ENCODE measurements at places on chromosomes 5 and 9.

GRCh38 chr5:124210111-124210910, 536.1 kb downstream of the ZNF608 start:
- DNase-seq: no peak

- DNase-seq: no peak
Observed at GRCh38 chr9:129695870-129696269, 30.4 kb downstream of the PRRX2 start.

GRCh38 chr9:93824386-93825294, 130.5 kb downstream of the BARX1 start:
- no peak for DNase-seq

GRCh38 chr9:76932757-76933156, 26.8 kb upstream of the PRUNE2 start:
- DNase-seq: no peak

- no peak for DNase-seq
Observed at GRCh38 chr5:32410630-32411029, 33.9 kb downstream of the ZFR start.

DNA sequence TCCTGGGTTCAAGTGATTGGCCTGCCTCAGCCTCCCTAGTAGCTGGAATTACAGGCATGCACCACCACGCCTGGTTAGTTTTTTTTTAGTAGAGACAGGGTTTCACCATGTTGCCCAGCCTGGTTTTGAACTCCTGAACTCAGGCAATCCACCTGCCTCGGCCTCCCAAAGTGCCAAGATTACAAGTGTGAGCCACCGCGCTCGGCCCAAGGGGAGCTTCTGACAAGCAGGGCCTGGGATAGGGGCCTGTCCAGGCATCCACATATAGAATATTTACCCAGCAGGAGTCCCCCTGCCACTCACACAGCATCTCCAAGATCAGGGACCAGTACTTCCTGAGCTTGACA, 10.1 kb downstream of the IRF1 start:
- DNase-seq: no peak

DNA sequence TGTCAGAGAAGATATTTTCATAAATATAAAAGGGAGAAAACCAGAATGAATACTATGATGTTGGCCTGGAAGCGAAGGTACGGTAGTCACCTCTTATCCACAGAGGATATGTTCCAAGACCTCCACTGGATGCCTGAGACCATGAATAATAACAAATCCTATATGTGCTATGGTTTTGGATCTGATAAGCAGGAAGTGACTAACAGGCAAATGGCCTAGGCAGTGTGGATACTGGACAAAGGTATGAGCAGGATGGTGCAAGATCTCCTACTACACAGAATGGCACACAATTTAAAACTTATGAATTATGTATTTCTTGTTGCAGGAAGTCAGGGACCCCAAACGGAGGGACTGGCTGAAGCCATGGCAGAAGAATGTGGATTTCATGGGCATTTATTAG, 48.2 kb downstream of the ADAMTS12 start:
- DNase-seq: no peak

DNA sequence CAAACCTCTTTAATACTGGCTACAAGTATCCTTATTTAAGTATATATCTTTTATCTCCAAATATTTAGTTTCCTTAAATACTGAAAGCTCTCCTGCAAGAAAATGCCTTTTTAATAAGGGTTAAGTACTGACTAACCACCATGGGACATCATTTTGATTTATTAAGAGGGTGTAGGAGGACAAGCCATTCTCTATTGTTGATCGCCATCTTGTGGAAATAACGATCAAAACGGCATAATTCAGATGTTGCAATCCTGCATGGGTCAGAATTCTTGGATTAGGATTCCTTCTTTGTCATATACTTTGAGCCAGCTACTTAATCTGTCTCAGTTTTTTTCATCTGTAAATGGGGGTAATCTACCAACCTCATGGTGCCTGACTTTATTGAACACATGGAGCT, 28.7 kb upstream of the C5orf46 start:
- DNase-seq: no peak

GRCh38 chr5:94698197-94698596, 79.7 kb downstream of the SLF1 start:
- DNase-seq: no peak

GRCh38 chr9:124808246-124808956, 31.5 kb downstream of the OLFML2A start:
- no peak for DNase-seq

DNA sequence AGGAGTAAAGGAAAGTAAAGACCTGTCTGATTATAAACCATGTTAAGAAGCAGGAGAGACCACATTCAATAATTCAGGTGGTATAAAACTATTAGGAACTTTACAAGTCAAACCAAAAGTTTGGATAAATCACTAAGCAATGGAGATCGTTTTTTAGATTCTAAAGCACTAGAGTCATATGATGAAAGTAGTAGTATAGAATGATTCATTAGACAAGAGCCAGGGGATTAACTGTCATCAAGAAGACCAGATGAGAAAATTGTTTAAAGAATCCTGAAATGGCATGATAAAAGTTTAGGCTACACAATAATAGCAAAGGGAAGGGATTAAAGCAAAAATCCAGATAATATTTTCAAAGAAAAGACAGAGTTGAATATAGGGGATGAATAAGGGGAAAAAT, 12.9 kb upstream of the CARNMT1 start:
- DNase-seq: no peak

DNA sequence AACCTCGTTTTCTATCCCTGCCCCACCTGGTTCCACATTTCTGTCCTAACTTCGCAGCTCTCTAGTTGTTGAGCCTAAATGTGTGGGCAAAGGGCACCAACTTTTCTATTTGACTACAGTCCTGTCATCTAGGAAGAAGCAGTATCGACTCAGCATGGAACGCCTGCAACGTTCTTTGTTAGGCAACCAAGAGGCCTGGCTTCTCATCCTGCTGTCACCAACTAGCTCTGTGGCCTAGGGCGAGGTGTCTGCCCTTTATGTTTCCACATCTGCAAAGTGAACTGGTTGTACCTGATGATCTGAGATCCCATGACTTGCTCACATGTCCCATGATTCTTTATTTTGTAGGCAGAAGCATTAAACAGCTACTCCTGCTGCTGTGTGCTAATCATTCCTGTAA, 248.9 kb downstream of the ADAMTSL1 start:
- DNase-seq: no peak

DNA sequence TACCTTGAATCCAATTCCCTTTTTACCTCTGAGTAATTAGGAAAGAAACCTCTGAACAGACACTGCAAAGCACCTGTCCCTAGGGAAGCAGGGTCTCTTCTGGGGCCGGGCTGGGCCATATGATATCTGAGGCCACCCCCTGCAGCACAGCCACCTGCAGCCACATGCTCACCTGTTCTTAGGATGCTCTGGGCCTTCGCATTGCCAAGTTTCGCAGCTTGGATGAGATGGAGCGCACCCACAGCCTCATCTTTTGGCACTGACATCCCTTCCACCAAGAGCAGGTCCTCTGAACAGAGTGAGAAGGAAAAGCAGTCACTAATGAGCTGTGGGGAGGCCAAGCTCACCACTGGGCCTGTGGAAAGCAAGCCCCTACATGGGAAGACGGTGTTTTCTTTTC, 27.3 kb downstream of the CLTA start:
- DNase-seq: no peak

- no peak for DNase-seq
Observed at GRCh38 chr5:14178671-14179211, 35.6 kb downstream of the TRIO start.

GRCh38 chr5:181190711-181191525, 14.1 kb downstream of the TRIM7 start:
- no peak for DNase-seq

DNA sequence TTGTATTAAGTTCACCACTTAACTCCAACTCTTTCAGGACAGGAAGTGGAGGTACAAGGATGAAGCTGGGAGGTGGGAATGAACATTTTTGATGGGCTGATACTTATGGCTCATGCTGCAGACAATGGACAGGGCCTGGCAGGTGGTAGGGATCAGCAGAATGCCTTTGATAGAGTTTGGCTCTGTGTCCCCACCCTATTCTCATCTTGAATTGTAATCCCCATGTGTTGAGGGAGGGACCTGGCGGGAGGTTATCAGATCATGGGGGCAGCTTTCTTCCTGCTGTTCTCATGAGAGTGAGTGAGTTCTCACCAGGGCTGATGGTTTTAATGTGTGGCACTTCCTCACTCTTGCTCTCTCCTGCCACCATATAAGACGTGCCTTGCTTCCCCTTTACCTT, 87.3 kb upstream of the PRLR start:
- no peak for DNase-seq

DNA sequence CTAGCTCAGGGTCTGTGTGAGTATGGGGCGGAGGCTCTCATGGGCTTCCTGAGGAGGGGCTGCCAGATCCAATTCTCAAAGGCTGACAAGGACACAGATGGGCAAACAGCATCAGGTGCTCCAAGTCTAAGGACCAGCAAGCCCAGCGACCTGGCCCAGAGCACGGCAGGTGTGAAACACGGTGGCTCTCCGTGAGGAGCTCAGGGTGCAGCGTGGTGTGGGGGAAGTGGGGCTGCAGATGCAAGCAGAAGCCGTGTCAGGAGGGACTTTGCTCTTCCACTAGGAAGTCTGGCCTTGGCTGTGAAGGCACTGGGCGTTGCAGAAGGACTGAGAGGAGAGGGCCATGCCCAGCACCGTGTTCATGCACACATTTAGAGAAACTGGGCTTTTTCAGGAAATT, 420.0 kb downstream of the GADD45G start:
- DNase-seq: no peak

GRCh38 chr5:16723821-16724220, 107.0 kb upstream of the RETREG1 start:
- DNase-seq: no peak

DNA sequence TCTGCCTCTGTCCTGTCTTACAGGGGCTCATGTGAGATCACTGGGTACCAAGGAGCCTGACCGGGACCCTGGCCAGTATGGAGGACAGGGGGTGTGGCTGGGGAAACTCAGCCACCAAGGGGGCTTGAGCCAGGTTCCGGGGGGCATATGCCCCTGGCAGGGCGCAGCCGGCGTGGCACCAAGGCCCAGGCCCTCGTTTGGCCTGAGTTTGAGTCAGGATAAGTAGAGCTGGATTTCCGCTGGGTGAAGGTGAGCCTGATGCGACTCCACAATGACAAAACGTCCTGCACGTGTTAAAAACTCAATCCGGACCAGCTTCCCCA, 616 bp upstream of the TSPAN17 start:
- no peak for DNase-seq

DNA sequence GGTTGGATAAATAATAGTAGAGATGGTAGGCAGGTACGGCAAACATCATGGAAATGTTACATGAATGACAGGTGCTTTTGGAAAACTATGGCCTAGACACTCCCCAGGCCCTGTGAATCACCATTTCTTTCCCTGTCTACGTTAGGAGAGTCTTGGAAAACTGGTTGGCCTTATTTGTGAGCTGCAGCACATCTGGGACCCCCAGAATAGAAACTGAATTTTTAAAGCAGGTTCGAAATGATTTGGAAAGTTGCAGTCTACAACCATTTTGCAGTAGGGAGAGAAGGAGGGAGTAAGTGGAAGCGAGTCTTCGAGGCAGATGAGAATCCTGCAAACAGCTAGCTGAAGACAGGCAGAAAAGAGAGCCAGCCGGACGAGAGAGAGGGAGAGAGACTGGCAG, 13.0 kb downstream of the C1QTNF2 start:
- DNase-seq: no peak

DNA sequence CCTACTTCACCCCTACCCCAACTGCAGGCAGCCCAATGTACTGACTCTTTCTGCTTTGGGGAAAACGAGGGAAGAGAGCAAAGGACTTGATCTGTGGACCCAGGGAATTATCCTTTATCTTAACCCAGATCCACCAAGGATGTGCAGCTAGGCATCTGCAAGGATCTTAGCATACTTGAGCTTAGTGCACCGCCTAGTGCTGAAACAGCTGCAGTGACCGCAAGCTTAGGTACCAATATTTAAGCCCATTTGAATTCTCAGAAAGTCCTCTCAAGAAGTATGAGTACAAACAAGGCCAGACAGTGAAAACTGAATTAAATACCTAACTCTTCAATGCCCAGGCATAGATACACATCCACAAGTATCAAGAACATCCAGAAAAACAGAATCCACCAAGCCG, 576.7 kb upstream of the ADAMTS16 start:
- no peak for DNase-seq

GRCh38 chr9:17719053-17719452, 140.2 kb downstream of the SH3GL2 start:
- DNase-seq: no peak

GRCh38 chr9:107484117-107484723, 5.3 kb downstream of the KLF4 start:
- DNase-seq: no peak

- DNase-seq: no peak
Observed at GRCh38 chr5:50717651-50718050, 51.2 kb downstream of the PARP8 start.

DNA sequence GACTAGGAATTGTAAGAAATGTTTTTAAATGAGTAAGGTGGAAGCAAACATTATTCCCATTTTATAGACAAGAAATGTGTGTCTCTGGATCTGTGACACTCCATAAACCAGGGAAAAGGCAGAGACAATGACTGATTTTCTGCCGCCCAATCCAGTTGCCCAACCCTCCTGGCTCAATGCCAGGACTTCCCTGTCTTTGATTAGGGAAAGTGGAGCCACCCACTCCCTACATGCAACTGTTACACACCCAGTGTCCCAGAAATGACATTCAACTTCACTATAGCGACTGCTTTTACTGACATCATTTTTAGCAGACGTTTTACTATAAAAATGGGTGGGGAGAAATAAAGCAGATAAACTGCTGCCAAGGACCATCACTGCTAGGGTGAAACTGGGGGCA, 79.7 kb downstream of the THBS4 start:
- DNase-seq: no peak

GRCh38 chr5:125014202-125014601, 267.8 kb upstream of the ZNF608 start:
- no peak for DNase-seq

DNA sequence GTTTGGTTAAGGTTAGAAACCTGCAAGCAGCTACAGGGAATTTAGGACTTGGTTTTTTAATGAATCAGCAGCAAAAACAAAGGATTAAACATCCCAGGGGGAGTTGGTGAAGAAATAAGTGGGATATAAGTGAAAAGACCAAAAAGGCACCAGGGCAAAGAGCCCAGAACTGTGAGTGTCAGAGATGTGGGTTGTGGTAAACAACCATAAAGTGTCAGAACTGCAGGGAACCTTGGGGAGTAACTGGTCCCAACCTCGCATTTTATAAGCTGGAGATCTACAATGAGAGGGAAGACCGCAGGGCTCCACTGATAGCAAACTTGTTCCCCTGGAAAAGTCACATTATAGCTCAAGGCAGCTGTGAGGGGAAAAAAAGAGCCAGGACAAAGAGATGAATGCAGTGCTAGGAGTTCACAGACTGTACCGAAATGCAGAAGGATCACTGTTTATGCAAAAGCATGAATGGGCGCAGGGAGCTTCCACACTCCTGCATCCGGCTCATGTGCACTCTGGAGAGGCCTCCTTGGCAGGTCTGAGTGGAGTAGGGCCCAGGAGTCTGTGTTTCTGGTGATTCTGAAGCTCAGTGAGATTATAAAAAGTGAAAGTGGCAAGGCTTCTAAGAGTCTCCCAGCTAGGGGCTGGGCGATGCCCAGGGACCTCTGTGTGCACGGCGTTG, 156.3 kb downstream of the GOLPH3 start:
- DNase-seq: no peak
